SK-N-SH (cell line): ENCODE measurements at places on chromosomes 11 and 22. TPM values are rescaled to one million over a fixed set of nuclear protein-coding genes. Genes with fewer than 3 reads are reported as not detected.
A peak's percentile ranks its signal among the peaks of the same experiment; 100 is the strongest.

DNA sequence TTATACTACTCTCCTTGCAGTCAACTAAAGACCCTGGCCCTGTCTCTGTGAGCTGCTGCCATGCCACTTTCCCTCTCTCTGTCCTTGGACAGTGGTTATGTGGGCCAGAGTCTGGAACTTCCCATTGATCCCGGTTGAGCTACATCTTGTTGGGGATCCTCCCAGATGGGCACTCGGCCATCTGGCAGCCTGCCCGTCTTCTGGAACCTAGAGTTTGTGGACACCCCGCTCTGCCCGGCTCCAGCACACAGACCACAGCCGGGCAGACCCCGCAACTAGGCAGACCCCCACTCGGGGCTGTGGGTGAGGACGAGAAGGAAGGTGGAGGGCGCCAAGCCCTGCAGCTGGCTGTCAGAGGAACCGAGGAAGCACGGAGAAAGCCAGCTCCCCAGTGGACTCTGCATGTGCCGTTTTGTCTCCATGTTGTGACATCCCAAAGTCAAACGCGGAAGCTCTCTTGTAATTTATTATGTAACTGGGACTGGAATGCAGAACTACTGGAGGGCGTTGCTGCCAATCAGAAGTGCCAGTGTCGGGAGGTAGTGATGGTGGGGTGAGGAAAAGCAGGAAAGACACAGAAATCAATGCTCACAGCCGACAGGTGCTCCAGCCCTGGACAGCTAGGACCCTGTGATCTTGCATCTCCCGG, 207.7 kb downstream of the CEP164 start:
- no peaks in the 10 kb centered on the region for H3K36me3 ChIP-seq
- peak; percentile 70 for DNase-seq
- H3K27ac ChIP-seq = no peak overlapping the region
- no peak overlapping the region for H3K4me3 ChIP-seq
- no peaks in the 10 kb centered on the region; the same call in 1 of the 2 replicates for H3K27me3 ChIP-seq

YDJC gene
- polyA plus RNA-seq = 37.4 and 39.9 TPM in 2 replicates

DNA sequence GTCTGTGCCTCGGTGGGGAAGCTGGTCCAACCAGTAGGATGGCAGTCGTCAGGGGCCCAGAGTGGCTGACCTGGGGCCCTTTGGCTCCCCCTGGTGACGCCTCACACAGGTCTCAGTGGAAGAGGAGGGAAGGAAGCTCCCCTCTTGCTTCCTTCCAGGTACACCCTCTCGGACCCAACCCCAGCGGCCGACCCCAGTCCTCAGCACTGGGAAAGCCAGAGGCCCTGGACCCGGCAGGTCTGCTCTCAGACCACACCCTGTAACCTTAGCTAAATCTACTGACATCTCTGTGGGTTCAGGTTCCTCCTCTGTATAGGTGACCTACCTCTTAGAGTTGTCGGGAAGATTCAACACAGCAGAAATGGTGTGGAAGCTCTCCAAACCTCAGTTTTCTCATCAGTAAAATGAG, 3.4 kb upstream of the SCUBE1 start:
- no peaks in the 10 kb centered on the region for H3K36me3 ChIP-seq
- DNase-seq = peak; percentile 73
- H3K27ac ChIP-seq = no peak overlapping the region
- H3K4me3 ChIP-seq = no peak overlapping the region
- no peaks in the 10 kb centered on the region for H3K4me1 ChIP-seq

DNA sequence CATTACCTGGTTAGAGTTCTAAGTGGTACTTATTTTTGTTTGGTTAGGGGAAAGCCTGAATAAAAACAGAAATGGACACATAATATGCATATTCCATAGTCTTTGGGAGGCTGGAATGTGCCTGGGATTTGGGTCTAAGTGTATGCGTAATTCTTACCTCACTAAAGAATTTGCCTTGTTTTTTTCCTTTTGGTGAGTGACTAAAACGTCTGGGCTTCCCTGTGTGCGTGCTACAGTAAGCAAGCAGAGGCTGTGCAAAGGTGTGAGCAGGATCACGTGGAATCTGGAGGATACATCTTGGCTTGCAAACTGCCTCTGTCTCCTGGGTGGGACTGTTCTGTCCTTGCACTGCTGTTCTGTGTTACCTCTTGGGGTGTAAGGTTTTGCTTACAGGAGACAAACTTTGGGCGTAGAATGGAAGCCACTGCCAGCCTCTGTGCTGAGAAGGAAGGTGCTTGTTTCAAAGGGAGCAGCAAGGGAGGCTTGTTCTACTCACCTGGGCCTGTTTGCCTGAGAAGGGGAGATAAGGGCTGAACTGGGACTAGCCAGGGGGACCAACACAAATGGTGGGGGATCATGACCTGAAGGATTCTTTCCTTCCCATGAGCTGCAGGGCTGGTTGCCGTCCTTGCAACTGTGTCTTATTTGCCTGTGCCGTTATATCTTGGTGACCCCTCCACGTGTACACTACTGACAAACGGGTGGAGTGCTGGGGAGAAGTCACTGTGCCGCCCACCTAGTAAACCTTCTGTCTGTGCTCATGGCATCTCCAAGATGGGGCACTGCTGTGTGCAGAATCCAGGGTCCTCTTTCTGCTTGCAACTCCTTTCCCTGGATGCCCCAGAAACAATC, 4.5 kb downstream of the NEAT1 start:
- peaks cover 34% of the 10 kb centered on the region for H3K4me1 ChIP-seq
- H3K36me3 ChIP-seq = peaks cover 89% of the 10 kb centered on the region
- no peak for DNase-seq

- H3K4me3 ChIP-seq = no peak overlapping the region
- peaks cover 32% of the 10 kb centered on the region; the same call in 1 of the 2 replicates for H3K4me1 ChIP-seq
- DNase-seq = no peak
- H3K27ac ChIP-seq = no peak overlapping the region
Measured at GRCh38 chr11:3166268-3167142, 1.4 kb upstream of the OSBPL5 start.

DNA sequence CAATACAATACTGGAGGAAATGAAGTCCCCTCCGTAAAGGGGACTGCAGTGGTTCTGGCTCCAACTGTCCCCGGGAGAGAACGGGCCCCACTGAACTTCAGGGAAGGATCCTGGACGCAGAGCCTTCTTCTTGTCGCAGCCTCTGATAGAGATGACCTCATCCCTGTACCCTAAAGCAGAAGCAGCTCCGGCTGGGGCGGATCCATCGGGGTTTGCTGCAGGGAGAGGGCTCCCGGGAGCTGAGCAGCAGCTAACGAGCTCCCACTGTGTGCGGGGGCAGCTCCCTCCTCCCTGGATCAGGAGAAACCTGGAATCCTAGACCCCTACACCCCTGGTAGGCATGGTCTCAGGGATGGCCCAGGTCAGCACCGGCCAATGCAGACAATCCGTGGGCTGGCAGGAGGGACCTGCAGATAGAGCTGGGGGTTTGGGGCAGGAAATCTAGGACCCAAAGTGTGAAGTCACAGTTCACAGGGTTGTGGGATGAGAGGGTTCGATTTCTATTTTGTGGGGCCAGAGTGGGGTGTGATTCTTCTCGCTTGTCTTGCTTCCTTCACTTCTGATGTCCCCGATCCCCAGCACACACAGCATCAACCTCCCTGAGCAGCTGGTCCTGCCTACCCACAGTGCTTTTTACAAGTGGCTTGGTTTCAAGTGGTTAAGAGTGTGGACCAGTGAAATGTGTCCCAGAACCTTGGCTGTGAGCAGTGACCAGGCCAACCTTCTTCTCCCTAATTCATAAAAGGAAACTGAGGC, 12.9 kb downstream of the KIAA0930 start:
- no peak for DNase-seq
- H3K27me3 ChIP-seq = no peaks in the 10 kb centered on the region
- no peaks in the 10 kb centered on the region for H3K4me1 ChIP-seq
- H3K27ac ChIP-seq = no peak overlapping the region
- H3K4me3 ChIP-seq = no peak overlapping the region
- H3K36me3 ChIP-seq = no peaks in the 10 kb centered on the region
